Stimulated activated CD4-positive, alpha-beta T cell treated with anti-CD3 and anti-CD28 coated beads, TNF-alpha, amount 100 ng/mL, for 1 hour (primary cell): ENCODE measurements at places on chromosomes 2 and 18.

GRCh38 chr18:9215221-9215933 is 78.8 kb downstream of the ANKRD12 start:
- no peak for DNase-seq

- DNase-seq, result no peak
These were observed 78.5 kb downstream of the PRKCE start for GRCh38 chr2:45729753-45730512.

DNA sequence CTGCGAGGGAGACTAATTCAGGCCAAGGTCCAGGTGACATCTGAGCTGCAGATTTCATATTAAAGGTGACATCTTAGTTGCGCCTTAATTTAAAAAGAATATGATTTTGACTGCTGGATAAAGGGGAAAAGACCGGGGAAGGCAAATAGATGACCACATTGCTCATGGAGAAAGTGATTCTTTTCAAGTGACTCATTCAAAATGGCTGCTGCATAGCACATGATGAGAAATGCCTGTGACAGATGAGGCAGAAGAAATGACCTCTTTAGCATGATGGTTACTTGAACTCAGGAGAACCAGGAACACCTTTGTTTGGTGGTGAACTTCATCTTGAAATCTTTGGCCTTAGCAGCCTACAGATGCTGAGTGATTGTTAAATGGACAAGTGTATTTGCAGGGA is 385.8 kb upstream of the TRIB2 start:
- DNase-seq, result no peak

- DNase-seq, result no peak
These were observed 211.4 kb downstream of the TFCP2L1 start for GRCh38 chr2:121073320-121074210.

- DNase-seq, result no peak
These were observed 50.1 kb upstream of the CCDC150 start for GRCh38 chr2:196589419-196589818.

DNA sequence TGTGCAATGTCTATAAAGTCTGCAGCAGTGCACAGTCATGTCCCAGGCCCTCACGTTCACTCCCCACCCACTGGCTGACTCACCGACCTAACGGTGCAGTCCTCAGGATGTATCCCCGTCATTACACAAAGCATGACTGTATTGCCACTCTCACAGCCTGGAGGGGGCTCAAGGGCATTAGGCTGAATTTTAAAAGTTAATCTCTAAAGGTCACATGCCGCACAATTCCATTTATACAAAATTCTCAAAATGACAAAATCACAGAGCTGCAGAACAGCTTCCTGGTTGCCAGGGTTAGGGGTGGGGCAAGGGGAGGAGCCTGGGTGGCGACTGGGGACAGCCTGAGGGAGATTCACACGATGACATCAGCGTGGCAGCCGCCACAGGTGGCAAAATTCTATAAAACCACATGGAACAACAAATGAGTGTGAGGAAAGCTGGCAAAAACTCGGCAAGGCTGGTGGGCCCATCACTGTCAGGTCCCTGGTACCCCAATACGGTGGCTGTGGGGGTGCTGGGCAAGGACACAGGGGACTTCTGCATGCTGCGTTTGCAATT is 97.6 kb downstream of the NDUFA10 start:
- DNase-seq, result peak; percentile 49

DNA sequence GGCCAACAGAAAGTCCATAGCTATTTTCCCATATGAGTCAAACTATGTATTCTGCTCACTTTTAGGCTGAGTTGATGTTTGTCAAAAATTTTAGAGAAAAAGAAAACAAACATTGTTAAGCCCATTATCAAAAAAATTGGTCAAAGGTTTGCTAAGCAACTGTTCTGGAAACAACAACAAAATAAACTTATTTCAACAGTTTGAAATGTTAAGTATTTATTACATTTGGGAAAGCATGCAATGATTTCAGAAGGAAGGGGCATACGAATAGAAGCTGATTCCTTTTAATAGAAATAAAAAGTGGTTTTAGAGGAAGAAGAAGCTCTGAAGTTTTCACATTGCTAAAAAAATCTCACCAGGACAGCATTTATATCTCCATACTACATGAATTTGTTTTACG is 1837.5 kb upstream of the CELF4 start:
- no peak for DNase-seq

DNA sequence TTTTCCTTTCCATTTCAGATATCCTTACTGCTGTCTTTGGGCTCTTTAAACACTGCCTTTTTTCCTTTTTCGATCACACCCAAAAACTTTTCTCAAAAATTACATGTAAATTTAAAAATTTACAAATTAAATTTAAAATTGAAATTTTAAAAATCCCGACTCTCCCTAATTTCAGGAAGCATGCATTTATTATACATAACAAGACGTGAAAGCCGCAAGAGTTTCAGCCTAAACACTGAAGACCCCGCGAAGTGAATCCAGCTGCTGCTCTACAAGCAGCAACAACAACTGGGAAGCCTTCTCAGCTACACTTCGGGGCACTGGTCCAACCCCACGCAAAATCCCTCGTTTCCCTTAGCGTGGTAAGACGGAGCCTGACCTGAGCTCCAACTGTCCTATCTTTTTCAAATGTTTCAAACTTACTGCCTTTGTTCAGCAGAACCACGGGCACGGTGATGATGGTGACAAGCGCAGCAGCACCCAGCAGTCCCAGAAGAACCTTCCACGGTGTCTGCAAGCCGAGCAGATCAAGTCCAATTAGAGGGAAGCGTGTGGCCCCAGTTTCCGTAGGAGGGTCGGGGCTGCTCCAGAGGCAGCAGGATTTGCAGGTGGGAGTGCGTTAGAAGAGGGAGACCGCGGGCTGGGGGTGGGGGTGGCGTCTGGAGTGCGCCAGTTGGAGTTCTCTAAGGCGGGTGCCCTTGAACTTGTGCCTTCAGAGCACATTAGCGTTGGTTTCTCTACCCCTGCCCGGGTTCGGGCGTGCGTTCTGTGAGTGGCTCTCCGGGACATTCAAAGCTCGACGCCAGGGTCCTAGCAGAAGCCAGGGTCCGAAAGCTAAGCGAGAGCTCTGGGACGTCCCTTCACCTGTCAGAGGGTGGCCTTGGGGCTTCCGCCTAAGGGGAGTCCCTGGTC is 783 bp downstream of the DPP4 start:
- no peak for DNase-seq

DNA sequence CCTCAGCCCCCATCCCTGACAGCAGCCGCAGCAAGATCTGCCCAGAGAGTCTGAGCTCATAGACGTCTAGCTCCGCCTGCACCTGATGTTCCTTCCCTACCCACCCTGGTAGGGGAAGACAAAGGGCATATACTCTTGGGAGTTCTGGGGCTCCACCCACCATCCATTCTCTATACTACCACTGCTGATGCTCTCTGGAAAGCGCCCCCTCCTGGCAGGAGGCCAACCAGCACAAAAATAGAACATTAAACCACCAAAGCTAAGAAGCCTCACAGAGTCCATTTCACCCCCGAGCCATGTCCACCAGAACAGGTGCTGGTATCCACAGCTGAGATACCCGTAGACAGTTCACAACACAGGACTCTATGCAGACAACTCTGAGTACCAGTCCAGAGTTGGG is 662.6 kb upstream of the FAM98A start:
- no peak for DNase-seq

- no peak for DNase-seq
These were observed 30.9 kb downstream of the RNF144A start for GRCh38 chr2:6947929-6948676.

DNA sequence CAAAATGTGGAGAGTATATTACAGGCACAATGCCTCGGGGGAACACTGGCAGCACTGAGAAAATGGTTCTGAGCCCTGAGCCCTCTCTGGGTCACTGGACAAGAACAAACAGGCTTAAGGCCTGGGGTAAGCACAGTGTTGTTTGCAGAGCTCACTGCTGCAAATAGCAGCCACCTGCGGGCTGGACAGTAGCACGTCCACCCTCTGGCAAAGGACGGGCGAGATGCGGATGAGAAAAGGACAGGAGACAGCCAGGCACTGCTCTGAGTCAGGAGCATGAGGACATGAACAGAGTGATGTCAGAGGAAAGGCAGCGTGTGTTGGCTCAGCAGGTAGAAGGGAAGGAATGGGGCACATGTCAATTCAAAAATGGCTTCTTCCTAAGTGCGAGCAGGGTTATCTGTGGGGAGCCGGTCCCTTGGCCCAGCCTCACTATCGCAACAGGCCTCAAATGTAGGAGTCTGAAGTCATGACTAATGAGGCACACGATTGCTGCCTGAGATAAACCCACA is 25.9 kb upstream of the NEB start:
- DNase-seq, result no peak

DNA sequence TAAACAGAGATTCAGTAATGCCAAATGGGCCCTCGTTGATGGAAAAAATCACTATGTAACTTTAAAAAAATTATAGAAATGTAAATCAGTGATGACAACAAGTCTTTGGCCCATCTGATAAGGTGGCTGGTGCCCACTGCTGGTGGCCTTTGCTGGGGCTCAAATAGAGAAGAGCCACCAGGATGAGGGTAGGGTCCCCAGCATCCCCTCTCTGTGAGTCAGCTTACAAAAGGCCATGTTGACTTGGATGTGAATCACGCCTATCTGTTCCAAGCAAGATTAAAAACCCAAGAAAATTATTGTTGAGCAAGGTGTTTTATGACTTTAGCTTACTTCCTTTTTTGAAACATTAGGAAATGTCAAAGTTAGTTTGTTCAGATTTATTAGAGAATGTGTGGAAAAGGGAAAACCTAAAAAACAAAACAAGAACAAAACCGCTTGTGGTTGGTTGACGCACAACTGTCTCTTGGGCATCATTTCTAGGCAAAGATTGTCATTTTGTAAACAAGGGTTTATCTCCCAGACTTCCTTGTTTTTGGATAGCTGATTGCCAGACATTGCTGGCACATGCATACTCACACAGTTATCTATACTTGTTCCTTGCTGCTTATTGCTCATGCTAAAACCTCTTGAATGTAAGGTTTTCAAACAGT is 53.7 kb upstream of the ZNF396 start:
- no peak for DNase-seq

GRCh38 chr2:241867776-241868420 is 1.6 kb upstream of the RTP5 start:
- DNase-seq, result no peak

- DNase-seq, result no peak
These were observed 77.5 kb downstream of the TFCP2L1 start for GRCh38 chr2:121207494-121207893.

GRCh38 chr2:20349513-20349921 is 1.1 kb downstream of the PUM2 start:
- DNase-seq, result no peak

DNA sequence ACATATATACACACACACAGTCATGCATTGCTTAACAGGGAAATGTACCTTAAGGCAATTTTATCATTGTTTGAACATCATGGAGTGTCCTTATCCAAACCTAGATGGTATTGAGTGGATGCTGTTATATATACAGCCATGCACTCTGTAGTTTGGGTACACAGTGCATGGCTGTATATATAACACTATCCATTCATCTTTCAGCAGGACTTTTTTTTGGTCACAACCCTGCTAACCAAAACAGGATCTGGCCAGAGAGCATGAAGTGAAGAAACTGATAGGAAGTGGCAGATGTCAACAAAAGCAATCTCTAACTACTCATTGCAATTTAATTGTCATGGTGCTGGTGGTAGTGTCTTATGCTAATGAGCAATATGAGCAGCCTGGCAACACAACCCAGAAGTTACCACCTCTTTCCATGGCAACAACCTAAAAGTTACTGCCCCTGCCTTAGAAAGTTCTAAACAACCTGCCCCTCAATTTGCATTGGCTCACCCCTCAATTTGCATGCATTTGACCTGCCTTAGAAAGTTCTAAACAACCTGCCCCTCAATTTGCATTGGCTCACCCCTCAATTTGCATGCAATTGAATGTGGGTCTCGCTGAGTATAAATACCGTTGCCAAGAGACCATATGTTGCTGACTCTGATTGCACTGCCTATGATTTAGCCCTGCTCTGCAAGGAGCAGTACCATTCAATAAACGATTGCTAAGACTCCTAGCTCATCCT is 434.9 kb downstream of the DSEL start:
- DNase-seq, result no peak

GRCh38 chr2:205932861-205933260 is 153.1 kb downstream of the INO80D start:
- DNase-seq, result no peak

GRCh38 chr2:161994761-161995520 is 79.1 kb downstream of the DPP4 start:
- DNase-seq, result no peak

DNA sequence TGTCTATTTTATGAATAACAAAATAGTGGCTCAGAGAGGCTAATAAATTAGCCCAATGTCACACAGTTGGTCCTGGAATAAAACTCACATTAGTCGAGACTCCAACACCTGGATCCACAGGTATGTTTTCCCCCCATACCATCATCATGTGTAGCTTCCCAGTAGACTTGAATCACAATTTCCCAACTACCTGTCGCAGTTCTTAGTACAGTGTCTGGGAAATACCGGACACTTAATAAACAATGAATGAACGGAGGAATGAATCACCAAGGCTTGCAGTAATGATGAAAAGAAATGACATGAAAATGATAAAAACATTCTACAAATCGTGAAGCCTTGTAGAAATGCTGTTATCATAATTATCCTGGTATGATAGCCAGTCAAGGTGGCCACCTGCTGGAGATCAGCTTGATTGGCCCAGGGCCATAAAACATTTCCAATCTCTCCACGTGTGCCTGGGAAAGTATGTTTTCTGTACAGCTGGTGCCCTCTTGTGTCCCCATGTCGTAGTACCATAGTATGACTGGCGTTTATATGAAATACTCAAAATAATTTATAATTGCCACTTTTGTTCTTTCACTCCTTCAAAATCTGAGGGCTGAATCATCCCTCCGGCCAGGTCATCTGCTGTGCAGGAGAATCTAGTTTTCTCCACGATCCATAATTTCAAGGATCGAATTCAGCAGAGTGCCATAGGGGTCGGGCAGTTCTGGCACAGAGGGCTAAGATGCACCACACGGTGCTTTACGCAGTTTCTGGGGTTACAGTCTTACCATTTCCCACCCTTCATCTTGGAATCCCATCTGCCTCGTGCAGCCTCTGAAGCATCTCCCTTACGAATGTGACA is 95.4 kb downstream of the LAMA1 start:
- no peak for DNase-seq

DNA sequence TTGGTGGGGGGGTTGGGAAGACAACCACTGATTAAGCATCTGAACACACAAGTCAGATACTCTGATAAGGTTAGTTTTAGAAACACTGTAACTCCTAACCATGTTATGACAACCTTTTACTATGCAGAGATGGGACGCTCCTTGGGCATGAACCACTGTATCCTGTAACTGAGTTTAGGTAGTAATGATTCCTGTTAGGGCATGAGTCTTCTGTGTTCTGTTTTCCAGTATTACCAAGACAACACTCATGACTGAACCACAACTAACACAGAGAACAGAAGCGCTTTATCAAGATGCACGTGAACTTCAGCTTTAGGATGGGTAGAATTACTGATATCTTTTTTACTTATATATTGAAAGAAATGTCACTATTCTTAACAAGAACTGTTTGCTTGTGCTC is 14.1 kb upstream of the CREB1 start:
- no peak for DNase-seq

GRCh38 chr18:3147935-3148554 is 71.7 kb downstream of the MYOM1 start:
- DNase-seq, result no peak

GRCh38 chr2:160221391-160222276 is 21.6 kb upstream of the ITGB6 start:
- no peak for DNase-seq
